Pulmonary artery endothelial cell (primary cell): ENCODE measurements at places on chromosomes 4 and X.

DNA sequence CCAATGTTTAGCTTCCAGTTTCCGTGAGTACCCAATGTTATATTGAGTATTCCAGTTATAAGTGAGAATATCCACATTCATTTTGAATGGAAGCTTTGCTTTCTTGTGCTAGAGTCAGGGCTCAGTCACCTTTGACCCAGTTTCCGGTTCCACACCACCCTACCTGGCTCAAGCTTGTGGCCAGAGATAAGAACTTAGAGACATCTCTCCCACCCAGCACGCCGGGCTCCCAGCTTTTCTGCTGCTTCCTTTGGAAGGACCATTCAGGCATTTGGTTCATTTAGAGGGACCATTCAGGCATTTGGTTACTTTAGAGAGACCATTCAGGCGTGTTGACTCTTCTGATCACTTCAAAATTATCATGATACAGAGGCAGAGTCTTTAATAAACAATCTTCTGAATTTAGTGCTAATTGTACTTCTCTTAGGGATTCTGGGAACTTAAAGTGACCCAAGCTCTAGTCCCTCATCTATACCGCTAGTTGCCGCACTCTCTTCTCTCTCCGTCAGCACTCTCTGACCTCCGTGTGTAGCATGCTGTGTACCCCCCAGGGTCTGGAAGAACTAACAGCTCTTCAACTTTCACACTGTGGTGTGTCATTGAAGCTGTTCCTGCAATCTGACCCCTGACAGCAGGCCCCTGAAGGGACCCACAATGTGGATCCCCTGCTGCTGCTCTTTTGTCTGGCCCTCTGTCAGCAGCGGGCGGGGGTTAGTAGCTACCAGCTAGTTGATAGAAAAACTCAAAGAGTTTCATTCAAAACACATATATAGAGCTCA is 943.1 kb downstream of the ARAP2 start:
- no peak for DNase-seq

DNA sequence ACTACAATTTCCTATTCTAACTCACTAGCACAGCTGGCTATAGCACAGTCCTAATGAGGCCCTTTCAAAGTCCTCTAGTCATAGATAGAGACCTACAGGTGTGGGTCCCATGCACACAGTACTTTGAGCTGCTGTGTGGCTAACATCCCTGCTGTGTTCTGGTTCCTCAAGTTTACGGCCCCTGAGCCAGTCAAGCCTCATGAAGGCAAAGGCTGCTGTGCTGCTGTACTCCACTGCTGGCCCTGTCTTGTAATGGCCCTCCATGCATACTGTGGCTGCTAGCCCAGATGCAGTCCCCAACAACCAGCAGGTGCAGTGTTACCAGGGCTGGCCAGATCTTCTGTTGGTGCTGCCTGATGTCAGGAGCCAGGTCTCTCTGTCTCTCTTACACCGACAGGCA is 23.4 kb upstream of the ENPEP start:
- DNase-seq = no peak

- DNase-seq = no peak
Measured at GRCh38 chr4:44210750-44211149, 237.9 kb downstream of the KCTD8 start.

GRCh38 chr4:132123870-132124623 is 1025.0 kb upstream of the PCDH10 start:
- no peak for DNase-seq

GRCh38 chrX:20252381-20253231 is 14.1 kb downstream of the RPS6KA3 start:
- DNase-seq = no peak

DNA sequence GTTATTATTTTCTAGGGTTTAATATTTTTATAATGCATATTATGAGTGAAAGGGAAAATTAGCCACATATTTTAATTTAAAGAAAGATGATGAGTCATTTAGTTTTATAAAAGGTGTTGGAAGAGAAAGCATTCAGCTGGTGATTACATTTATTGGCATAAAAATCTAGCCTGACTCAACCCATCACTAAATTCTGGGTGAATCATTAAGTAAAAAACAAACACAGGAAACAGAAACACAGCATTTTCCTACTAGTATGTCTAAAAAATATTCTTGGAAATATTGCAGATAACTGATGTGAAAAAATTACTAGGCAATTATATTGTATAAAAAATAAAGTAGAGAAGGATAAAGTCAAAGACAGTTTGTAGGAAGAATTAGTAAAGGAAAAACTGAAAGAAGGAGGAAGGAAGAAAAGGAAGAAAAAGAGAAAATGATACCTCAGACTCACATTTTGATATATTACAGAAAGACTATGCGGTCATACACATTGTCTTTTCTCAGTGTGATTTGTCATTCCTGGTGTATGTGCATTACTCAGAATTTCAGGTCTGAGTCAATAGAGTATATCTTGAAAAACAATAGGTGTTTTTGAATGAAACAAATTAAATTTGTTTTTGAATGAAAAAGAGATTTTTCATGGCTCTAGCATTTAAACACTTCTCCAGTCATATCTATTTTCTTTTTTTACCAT is 48.0 kb upstream of the SPOCK3 start:
- no peak for DNase-seq
